Fibroblast of upper back skin (primary cell): ENCODE measurements at places on chromosomes 13 and 19.

DNA sequence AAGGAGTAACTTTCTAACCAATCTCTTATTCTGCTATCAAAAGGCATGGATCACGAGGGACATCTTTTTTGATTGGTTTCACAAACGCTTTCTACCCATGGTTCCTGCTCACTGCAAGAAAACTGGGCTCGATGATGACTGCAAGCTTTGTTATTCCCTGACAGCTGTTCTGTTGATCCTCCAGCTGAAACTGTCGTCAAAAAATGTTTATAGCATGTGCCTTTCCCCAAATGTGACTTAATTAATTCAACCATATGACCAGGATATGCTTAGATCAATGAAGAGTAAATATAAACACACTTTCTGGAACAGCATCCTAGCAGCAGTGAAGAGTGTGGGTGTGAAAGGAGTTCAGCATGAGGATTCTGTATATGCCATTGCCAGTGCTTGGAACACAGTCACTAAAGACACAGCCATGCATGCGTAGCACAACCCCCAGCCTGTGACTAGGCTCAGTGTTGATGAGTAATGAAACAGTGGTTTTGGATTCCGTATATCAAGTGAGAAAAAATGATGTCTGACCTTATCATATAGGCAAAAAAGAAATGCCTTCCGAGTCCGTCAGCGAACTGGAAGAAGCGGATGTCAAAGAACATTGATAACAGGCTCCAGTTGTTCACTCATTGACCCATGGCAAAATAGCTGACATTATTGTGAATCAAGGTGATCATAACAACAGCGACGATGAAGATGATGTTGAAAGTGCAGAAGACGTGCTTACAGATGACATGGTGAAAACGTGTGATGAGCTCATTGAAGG is 347.4 kb downstream of the FGF9 start:
- DNase-seq: no peak

GRCh38 chr19:48798937-48799336 is 11.9 kb downstream of the BCAT2 start:
- peak; percentile 31 for DNase-seq

GRCh38 chr19:4099041-4099764 is 24.7 kb downstream of the MAP2K2 start:
- DNase-seq: no peak

- peak; percentile 57 for DNase-seq
These were observed 63.4 kb downstream of the KCTD12 start for GRCh38 chr13:76822698-76823267.

- peak; percentile 86 for DNase-seq
These were observed 6.3 kb upstream of the ZSWIM4 start for GRCh38 chr19:13788991-13789390.

- no peak for DNase-seq
These were observed 13.9 kb downstream of the TTYH1 start for GRCh38 chr19:54429176-54429495.

GRCh38 chr13:35812736-35813135 is 318.4 kb downstream of the DCLK1 start:
- DNase-seq: no peak

DNA sequence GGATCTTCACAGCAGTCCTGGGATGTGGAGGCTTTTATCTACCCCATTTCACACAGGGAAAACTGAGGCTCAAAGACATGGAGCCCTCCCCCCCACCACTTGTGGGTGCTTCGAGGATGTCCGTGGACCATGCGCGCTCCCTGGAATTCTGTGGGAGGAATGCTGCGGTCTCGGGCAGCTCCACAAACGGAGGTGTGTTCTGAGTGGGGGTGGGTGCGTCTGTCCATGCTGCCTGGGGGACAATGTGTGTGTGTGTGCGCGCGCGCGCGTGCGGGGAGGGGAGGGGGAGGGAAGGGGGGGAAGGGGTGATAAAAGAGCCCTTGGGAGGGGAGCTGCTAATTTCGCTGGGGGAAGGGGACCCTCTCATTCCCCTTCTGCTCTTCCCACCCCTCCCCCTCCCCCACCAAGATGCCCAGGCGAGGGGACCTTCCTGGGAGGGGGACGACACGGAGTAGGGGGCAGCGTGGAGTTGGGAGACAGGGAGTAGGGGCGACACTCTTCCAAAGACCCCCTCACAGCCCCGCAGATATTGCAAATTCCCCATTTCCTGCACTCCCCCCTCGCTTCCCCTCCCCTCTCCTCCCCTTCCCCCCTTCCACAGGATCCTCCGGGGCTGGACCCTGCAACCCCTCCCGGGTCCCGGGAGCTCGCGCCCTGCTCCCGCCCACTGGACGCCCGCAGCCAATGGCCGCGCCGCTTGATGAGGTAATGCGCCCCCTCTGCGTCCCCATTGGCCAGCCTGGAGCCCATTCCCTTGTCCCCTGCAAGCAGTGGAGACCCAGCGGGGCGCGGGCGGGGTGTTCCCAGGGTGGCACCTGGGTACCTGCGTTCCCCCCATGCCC is 18.9 kb upstream of the ZNRF4 start:
- DNase-seq: peak; percentile 94

DNA sequence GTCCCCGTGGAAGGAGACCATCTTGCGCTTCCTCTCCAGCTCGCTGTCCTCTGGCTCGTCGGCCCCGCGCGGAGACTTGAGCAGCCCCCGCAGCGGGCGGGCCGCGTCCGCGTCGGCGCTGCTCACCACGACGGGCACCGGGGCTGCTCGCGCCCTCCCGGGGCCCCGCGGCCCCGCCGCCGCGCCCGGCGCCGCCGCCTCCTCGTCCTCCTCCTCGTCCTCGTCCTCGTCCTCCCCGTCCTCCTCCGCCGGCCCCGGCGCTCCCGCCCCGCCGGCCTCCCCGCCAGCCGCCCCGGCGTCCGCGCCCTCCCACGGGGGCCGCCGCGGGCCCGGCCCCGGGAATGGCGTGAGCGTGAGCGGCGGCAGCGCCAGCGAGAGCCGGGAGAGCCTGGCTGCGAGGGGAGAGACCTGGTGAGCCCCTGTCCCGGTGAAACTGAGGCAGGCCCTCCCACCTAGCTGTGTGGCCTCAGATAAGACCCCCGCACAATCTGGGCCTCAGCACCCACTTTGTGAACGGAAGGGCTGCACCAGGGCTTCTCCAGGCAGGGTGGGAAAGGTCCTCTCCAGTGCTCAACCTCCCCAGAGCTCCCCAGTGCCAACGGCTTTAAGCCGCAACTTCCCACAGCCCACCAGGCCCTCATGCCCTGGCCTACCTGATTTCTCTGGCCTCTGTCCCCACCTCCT is 17.8 kb downstream of the LMTK3 start:
- no peak for DNase-seq

DNA sequence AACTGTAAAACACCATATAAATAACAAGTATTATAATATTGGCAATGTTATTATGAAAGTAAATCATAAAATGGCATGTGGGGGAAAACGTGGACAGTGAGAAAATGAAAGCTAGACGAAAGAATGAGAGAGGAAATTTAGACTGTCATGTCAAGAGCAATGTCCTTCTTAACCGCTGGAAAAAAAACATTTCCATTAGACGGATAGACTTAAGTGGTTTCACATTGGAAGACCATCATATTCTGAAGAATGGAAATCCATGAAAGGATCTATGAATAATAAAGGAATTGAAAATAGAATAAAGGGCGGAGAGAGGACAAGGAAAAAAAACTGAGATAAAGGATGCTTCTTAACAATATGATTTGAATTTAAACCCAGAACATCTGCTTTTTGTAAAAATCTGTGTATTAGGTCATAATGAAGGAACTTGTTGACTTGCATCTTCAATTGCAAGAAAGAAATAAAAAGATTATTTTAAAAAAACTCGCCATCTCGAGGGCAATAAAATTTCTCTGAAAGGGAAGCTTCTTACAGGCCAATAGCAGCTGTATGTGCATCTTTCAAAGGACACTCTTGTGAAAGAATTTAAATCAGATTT is 90.6 kb downstream of the SPRY2 start:
- peak; percentile 45 for DNase-seq

DNA sequence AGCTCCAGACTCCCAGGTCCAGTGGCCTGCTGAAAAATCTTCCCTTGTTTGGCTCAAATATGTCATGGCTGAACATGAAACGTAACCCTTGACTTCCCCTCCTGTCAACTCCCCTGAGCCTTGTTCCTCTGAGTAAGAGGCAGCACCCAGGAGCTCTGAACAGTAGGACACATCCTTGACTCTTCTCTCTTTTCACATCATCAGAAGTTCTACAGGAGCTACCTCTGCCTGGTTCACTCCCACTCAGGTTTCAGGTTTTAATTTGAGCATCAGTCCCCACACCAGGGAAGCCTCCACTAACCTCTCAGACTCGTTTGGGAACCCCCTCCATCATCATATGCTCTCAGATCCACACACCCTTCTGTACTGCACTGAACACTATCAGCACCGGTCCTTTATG is 30.3 kb downstream of the ZNF823 start:
- DNase-seq: no peak

GRCh38 chr19:49889687-49890348 is 6.9 kb downstream of the IL4I1 start:
- peak; percentile 63 for DNase-seq

- no peak for DNase-seq
These were observed 108.5 kb downstream of the PTPRS start for GRCh38 chr19:5231857-5232678.

DNA sequence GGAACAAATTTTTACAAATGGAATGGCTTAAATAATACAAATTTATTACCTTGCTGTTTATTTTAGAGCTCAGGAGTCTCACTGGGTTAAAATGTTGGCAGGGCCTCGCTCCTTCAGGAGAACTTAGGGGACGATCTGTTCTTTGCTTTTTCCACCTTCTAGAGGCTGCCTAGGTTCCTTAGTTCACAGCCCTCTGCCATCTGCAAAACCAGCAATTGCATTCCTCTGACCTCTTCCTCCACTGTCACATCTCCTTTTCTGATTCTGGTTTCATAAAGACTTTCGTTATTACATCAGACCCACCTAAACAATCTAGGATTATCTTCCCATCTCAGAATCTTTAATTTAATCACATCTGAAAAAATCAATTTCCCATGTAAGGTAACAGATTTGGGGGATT is 249.6 kb upstream of the SPRY2 start:
- no peak for DNase-seq

GRCh38 chr13:97379386-97379785 is 54.6 kb upstream of the RAP2A start:
- DNase-seq: no peak

- no peak for DNase-seq
These were observed 1054.4 kb upstream of the SPRY2 start for GRCh38 chr13:81395368-81395767.

GRCh38 chr13:94556621-94557020 is 39.3 kb downstream of the TGDS start:
- DNase-seq: no peak

DNA sequence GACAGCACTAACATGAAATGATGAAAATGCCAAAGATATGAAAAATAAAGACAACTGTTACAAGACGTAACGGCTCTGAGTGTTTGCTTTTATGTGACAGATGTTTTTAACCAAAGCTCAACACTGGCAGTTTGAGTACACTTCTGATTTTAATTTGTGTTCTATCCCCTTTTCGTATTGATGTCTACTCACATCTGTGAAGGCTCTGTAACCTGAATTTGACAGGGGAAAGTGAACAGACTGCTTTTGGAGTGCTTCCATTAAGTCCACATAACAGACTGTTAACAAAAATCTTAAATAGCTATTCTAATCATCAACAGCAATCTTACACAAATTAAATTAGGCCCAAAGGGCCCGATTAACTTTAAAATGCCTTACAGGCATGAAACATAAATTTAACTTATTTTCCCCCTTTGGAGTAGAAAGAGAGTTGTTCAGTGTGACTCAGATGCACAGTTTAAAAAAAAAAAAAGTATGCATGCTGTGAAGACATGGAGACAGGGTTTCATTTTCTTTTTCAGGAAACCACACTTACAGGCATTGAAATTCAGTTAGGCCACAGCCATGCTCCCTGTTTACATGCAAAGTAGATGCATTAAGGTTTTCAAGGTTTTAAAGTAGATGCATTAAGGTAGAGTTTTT is 16.3 kb upstream of the RNASEH2B start:
- peak; percentile 58 for DNase-seq

DNA sequence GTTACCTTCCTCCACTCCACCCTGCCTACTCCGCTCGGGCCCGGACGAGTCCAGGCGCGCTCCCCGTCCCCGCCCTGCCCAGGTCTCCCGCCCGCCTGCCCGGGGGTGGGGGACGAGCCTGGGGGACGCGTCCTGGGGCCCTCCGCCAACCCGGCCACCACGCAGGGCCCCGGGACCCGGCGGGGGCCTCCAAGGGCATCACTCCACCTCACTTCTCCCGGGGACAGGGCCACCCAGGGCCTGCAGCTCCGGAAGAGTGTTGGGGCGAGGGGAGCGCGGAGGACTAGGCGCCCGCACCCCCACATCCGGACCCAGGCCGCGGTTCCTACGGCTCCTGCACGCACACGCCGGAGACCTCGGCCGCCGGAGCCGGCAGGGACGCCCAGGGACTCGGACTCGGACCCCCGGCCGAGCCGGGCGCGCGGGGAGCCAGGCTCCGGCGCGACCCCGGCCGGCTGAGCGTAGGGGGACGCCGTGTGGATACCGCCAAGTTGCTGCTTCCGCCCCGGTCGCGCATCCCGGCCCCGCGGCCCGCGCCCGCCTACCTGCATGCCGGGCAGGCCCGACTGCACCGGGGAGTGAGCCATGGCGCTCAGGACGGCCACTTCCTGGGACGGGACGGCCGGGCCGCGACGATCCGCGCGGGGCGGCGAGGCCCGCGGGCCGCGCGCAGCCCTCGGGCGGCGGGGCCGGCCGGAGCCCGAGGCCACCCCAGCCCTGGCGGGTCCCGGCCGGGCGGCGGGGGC is 534 bp downstream of the STK24 start:
- DNase-seq: no peak

- no peak for DNase-seq
These were observed 2.2 kb upstream of the CEACAM18 start for GRCh38 chr19:51476164-51476563.

DNA sequence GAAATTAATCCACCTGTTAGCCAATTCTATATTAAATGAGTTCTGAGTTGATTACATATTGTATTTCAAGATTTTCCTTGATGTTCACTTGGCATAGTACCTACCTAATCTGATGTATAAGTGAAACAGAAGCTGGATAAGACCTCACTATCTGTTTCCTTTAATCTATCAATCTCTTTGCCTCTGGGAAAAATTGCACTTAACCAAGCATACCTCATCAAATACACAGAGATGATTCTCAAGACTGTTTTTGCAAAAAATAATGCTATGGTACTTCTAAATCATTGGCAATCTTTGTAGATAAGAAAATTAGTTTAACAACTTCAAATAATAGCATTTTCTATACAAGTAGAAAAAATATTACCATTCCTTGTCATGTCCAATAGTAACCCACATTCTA is 55.2 kb downstream of the SERPINE3 start:
- no peak for DNase-seq

DNA sequence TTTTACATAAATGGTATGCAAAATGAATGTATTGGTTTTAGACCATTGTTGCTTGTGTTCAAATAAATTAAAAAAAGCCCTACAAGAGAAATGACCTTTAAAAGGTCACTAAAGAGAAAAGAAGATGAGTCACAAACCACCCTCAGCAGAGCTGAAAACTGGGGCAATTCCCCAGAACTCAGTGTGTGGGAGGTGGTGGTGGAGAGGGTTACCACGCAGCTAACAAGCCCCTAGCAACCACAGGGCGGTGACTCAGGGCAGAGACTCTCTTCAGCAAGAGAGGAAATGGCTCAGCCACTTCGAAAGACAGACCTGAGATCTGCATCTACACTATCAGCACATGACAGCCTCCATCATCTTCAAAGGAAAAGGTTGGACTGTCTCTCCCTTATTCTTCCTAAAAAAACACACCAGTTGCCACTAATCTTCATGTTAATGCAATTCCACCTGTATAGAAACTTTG is 29.4 kb upstream of the NDFIP2 start:
- DNase-seq: peak; percentile 93
